ENCODE measurements at places on chromosomes 7 and 10. TPM values are rescaled to one million over a fixed set of nuclear protein-coding genes. Genes with fewer than 3 reads are reported as not detected.

The RBM20 gene
- 0.08 TPM for total RNA-seq

The ATP5MK gene
- total RNA-seq = 159 TPM

The STRIP2 gene
- total RNA-seq = 6.9 TPM

The PTF1A gene
- total RNA-seq = not detected

The MOGAT3 gene
- not detected for total RNA-seq

The RNF133 gene
- 0.54 TPM for total RNA-seq

The TRIM8 gene
- 84.7 TPM for total RNA-seq

The SH2D4B gene
- total RNA-seq = not detected

The SDHAF3 gene
- total RNA-seq = 16.0 TPM

The INA gene
- total RNA-seq = 0.33 TPM

The SORBS1 gene
- total RNA-seq = 0.74 TPM

The GJC3 gene
- not detected for total RNA-seq

The SLC13A4 gene
- total RNA-seq = 3.3 TPM

The EPHB4 gene
- 24.9 TPM for total RNA-seq

The PIP4K2A gene
- 198 TPM for total RNA-seq

The RSPH10B gene
- 0.63 TPM for total RNA-seq

The HOXA2 gene
- total RNA-seq = 0.16 TPM
